GM19239 (cell line): ENCODE measurements at places on chromosomes 12 and 14.

GRCh38 chr12:124498275-124499189 is 68.9 kb downstream of the NCOR2 start:
- DNase-seq = no peak

- DNase-seq = no peak
Measured at GRCh38 chr12:1326258-1326657, 268.1 kb downstream of the FBXL14 start.

GRCh38 chr14:91264151-91265150 is 19.9 kb upstream of the GPR68 start:
- no peak for DNase-seq

DNA sequence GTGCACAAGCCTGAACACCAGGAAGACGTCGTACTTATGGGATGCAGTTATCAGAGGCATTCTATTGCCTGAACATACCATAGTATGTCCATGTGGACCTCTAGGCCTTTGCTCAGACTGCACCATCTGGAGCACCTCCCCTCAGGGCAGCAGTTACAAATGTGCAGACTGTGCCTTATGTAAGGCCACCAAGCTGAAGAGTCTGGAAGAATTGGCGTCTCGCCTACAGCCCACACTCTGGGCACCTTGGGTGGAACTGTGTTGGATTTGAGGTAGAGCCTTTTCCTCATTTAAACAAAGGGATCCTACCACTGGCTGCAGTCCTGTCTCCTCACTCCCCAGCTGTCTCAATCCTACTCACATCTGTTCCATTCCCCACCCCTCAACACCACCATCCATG is 204.3 kb upstream of the FRMD6 start:
- no peak for DNase-seq

GRCh38 chr14:101007004-101007614 is 103.6 kb upstream of the RTL1 start:
- DNase-seq = no peak

DNA sequence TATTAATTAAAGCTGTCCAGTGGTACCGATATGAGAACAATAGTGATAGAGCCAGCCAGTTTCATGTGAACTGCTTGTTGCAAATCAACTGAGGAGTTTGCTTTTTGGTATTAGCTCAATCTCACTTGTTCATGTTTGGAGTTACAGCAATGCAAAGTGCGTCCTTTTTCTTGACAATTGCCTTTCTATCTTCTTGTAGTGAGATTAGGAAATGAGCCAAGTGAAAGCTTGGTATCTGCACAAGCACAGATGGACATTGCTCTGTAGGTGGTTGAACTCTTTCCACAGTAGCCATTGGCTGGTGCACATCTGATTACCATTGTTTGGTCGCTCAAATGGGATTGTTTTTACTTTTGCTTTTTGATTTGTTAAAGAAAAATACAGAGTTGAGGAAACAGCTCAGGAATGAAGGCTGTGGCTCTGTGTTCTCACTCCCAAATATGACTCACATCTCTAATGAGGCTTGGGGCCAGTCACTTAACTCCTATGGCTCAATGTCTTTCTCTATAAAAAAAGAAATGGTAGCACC is 241.4 kb downstream of the BMP4 start:
- no peak for DNase-seq

GRCh38 chr14:80211153-80212022 is at the start of gene DIO2:
DIO2 (minus strand) TSS chr14:80211504; CDS start chr14:80211472, 32 bp downstream.
- DNase-seq = no peak

DNA sequence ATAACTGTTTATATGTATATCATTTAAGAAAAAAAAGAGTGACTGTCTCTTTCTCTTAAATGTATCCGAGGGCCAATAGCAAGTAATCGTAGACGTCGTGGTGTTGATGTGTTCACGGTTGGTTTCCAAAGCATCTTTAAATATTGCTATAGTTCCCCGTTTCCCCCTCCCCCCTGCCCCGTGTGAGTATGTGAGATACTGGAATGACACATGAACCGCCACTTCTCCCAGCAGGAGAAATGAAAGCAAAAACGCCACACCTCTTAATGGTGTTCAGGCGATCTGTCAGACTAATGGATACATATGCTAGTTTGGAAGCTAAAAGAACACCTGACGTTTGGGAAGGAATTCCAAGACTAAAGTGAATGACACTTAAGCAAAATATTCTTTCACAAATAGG is 258.3 kb downstream of the FOXN3 start:
- DNase-seq = no peak

- no peak for DNase-seq
Measured at GRCh38 chr14:73476451-73476931, 14.2 kb upstream of the RIOX1 start.

DNA sequence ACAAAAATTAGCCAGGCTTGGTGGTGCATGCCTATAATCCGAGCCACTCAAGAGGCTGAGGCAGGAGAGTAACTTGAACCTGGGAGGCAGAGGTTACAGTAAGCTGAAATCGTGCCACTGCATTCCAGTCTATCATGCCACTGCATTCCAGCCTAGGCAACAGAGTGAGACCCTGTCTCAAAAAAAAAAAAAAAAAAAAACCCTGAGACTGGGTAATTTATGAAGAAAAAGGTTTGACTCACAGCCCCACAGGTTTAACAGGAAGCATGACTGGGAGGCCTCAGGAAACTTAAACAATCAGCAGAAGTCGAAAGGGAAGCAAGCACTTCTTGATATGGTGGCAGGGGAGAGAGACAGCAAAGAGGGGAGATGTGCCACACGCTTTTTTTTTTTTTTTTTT is 123.2 kb downstream of the GXYLT1 start:
- no peak for DNase-seq

DNA sequence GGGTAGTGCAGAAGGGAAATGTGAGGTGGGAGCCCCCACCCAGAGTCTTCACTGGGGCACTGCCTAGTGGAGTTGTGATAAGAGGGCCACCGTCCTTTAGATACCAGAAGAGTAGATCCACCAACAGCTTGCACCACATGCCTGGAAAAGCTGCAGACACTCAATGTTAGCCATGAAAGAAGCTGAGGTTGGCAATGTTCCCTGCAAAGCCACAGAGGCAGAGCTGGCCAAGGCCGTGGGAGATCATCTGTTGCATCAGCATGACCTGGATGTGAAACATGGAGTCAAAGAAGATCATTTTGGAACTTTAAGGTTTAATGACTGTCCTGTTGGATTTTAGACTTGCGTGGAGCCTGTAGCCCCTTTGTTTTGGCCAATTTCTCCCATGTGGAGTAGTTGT is 468.4 kb upstream of the FOXG1 start:
- no peak for DNase-seq

DNA sequence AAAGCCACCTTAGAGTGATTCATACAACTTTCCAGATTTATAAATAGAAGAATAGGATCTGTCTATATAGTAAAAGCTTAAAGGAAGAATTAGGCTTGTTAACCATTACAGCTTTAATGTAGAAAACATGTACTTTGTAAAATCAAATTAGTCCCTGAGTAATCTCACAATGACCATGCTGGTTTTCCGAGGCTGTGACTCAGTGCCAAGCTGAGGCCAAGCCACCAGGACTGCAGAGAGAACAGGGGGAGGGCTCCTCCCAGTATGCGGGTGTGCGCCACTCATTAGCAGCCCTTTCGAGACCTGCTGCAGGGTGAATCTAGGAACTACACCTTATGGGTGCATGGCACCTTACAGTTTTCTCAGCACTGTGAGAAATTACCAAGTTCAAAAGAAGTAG is 167.0 kb downstream of the EFCAB11 start:
- DNase-seq = no peak

- no peak for DNase-seq
Measured at GRCh38 chr12:108374596-108375320, 35.6 kb upstream of the CMKLR1 start.

DNA sequence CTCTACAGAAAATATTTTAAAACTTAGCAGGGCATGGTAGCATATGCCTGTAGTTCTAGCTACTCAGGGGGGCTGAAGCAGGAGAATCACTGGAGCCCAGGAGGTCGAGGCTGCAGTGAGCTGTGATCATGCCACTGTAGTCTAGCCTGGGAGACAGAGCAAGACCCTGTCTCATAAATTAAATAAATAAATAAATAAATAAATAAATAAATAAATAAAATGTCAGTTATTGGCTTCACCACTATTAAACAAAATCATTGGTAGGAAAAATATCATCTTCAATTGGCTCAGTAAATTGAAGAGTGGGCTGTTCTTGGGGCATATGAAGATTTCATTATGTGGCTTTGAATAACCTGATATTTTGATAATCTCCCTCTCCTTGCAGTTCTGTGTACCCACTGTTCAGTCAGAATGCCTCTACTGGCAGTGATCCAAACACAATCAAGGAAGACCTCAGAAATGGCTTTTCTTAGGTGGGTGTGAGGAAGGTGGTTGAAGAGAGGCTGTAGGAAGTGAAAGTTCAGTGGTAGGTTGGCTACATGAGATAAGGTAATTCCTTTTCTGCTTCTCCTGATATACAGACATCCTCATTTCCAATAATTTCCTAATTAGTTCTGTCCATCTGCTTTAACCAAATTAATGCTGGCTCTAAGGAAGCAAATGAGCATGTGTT is 175.8 kb downstream of the MSRB3 start:
- no peak for DNase-seq

- DNase-seq = peak; percentile 25
Measured at GRCh38 chr14:71289536-71289935, 382.3 kb downstream of the PCNX1 start.

DNA sequence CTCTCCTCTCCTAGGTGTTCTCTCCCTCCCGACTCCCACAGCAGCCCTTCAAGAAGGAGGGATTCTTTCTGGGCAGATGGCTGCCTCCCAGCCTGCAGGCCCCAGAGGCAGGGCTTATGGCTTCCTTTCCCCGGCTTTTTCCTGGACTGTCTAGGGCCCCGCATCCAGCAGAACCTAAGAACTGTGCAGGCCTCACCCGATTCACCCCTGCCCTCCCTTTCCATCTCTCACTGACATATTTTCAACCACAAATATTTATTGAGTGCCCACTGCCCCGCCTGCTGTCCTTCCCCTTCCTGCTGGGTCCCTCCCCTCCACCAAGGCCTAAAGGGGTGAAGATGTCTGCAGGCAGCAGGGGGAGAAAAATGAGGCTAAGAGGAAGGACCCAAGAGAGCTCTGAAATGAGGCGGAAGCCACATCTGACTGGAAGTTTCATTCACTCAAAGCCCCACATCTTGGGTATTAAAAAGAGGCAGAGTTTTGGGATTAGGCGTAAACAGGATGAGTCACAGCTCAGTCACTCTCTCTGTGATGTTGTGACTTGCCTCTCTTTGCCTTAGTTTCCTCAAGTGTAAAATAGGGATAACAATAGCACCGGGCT is 2.9 kb downstream of the SCNN1A start:
- no peak for DNase-seq

GRCh38 chr12:98679611-98680005 is 34.5 kb downstream of the APAF1 start:
- DNase-seq = no peak

- DNase-seq = no peak
Measured at GRCh38 chr14:91977884-91978283, 30.4 kb upstream of the FBLN5 start.

DNA sequence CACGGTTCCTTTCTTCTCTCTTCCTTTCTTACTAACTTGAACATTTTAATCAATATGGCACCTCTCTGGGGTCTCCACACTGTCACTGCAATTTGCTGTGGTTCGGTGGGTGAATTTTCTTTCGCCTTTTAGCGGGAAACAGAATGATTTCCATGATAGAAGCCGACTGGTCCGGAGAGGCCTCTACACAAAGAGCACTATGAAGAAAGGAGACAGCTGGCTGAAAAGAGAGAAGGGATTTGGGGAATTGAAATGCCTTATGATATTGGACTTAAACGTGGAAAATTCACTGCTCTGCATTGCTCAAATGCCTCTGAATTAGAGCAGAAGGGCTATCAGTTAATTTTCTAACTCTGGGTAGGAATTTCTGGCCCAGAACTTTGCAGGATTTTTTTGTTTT is 55.9 kb downstream of the KCNA5 start:
- DNase-seq = no peak

DNA sequence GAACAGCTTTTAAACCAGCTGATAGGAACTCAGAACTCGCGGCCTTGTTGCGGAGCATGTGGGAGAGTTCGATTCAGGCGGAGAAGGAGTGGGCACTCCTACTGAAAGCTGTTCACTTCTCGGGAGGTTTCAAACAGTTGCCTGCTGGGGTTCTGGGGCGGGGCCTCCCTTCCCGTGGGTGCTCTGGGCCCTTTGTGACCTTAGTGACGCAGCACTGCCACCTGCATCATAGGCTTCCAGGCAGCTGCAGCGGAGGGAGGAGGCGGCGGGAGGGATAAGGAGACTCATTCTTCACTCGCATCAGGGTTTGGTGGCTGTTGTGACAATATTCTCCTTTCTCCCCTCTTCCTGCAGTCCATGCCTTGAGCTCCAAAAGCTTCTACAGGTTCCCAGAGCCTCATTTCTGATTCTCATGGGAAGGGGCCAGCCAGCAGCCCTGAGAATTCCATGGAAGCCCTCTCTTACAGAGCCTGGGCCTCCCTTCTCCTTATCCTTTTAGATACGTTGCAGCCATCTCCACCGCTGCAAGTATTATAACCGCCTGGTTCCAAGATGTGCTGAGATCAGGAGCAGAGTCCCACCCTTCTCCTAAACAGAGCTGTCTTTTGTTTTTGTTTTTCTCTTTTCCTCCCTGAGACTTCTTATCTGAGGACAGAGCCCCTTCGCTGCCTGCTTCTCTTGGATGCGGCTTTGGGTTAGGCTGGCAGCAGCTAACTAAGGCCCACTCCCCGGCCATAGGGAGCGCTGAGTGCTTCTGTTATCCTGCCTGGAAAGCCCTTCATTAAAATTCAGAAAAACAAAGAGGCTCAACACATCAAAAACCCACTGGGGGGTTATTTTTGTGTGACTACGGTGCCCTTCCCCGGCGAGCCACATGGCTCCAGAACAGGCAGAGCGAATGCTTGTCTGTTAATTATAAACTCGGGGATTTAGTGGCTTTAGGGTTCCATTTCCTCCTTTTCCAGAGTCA is 67.6 kb upstream of the GPATCH2L start:
- DNase-seq = no peak

GRCh38 chr12:19759227-19759626 is 319.9 kb downstream of the AEBP2 start:
- no peak for DNase-seq
